ENCODE measurements at places on chromosomes 4 and X. TPM values are rescaled to one million over a fixed set of nuclear protein-coding genes. Genes with fewer than 3 reads are reported as not detected.
A peak's percentile ranks its signal among the peaks of the same experiment; 100 is the strongest.

DNA sequence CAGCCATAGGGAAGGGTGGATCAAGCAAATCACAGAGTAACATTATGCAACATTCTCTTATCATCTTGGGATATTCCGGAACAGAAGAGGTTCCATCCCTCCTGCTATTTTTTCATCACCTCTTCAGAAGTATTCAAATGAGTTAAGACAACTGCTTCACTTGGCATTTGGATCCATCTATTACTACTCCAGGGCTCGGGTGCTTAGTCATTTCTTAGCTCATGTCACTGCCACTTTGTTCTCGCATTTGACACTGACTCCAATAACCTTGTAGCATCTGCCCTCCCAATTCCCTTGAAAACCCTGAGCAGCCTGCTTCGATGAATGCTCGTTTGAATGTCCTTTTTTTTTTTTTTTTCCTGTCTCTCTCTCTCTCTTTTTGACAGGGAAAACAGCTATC lies 114.9 kb downstream of the PPARGC1A start:
- H3K4me1 ChIP-seq: no peaks in the 10 kb centered on the region
- DNase-seq: no peak
- H3K4me3 ChIP-seq: no peak overlapping the region
- no peak overlapping the region for H3K27ac ChIP-seq

- DNase-seq: no peak
- H3K27ac ChIP-seq: no peak overlapping the region
- no peaks in the 10 kb centered on the region for H3K36me3 ChIP-seq
- H3K4me3 ChIP-seq: no peak overlapping the region
- no peaks in the 10 kb centered on the region for H3K4me1 ChIP-seq
Measured at GRCh38 chr4:170697045-170697444, 607.3 kb upstream of the AADAT start.

Gene GPR50
- not detected for total RNA-seq

Gene VGLL1
- not detected for total RNA-seq

- no peak overlapping the region for H3K4me3 ChIP-seq
- no peaks in the 10 kb centered on the region for H3K27me3 ChIP-seq
- DNase-seq: no peak
- H3K4me1 ChIP-seq: peaks cover 6% of the 10 kb centered on the region
- H3K36me3 ChIP-seq: no peaks in the 10 kb centered on the region
Measured at GRCh38 chr4:14125375-14126129, 498.0 kb upstream of the BOD1L1 start.

GRCh38 chrX:10620121-10620699 lies at the start of gene MID1:
TSS of gene MID1 (minus strand) at chrX:10620585. CDS start at chrX:10567547, 53,038 bp downstream.
- H3K27me3 ChIP-seq: no peaks in the 10 kb centered on the region
- DNase-seq: peak; percentile 82
- no peaks in the 10 kb centered on the region for H3K4me1 ChIP-seq
- H3K36me3 ChIP-seq: no peaks in the 10 kb centered on the region
- H3K4me3 ChIP-seq: peak within 1 kb of the TSS; percentile 55

GRCh38 chr4:73731968-73732610 lies 8.3 kb upstream of the CXCL8 start:
- no peak for DNase-seq
- no peaks in the 10 kb centered on the region for H3K4me1 ChIP-seq
- no peaks in the 10 kb centered on the region for H3K36me3 ChIP-seq
- no peak overlapping the region for H3K4me3 ChIP-seq
- no peak overlapping the region for H3K27ac ChIP-seq

DNA sequence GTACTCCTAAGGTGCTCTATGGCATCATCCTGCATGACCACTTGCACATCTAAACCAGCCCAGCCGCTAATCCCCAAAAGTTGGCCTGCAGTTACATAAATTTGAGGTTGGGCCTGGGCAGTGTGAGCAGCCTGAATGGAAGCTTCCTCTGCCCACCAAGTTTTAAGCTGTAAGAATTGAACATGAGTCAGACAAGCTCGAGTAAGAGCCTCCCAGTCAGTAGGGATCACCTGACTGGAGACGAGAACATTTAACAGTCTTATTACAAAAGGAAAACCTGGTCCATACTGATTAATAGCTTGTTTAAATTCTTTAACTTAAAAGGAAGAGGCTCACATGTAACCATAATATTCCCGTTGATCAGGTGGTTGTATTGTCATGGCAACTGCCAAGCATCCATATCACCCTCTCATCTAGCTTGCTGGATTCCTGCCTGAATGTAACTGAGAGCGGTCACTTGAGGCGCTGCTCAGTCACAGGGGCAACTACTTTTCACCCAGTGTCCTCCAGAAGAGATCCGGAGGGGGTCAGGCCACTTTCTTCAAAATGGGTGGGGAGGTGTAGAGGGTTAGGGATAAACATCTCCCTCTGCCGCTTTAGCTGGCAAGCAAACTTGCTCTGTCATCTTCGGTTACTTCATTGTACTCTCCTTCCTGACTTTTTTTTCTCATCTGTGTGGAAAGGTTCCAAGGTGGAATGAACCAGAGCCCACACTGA lies 56.6 kb upstream of the WDR1 start:
- H3K27ac ChIP-seq: no peak overlapping the region
- no peaks in the 10 kb centered on the region for H3K36me3 ChIP-seq
- peaks cover 18% of the 10 kb centered on the region for H3K27me3 ChIP-seq
- H3K4me1 ChIP-seq: no peaks in the 10 kb centered on the region
- H3K4me3 ChIP-seq: no peak overlapping the region

GRCh38 chr4:93740890-93741289 lies 87.7 kb upstream of the ATOH1 start:
- no peak overlapping the region for H3K27ac ChIP-seq
- no peaks in the 10 kb centered on the region for H3K4me1 ChIP-seq
- no peak for DNase-seq
- no peaks in the 10 kb centered on the region for H3K27me3 ChIP-seq

- DNase-seq: peak; percentile 79
- no peaks in the 10 kb centered on the region for H3K36me3 ChIP-seq
- H3K27me3 ChIP-seq: no peaks in the 10 kb centered on the region
- no peak overlapping the region for H3K4me3 ChIP-seq
Measured at GRCh38 chr4:40924096-40924792, 174.5 kb downstream of the NSUN7 start.

Gene PRDM8
- total RNA-seq: 0.09 TPM

DNA sequence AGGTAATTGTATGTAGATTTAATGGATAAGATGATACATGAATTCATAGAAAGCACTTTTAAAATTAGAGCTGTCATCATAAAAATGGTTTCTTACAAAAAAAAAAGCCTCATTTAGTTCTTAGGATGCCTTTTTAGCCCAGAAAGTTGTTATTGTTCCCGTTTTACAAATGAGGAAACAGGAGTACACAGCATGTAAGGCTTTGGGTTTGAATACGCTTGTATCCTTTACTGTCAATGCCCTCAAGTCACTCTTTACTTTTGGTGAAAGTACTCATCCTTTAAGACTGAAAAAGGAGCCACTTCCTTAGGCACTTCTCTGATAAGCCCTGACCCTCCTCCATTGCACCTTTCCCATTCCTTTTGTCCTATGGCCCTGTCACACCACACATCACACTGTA lies 4.9 kb downstream of the EREG start:
- no peaks in the 10 kb centered on the region for H3K27me3 ChIP-seq
- DNase-seq: no peak
- H3K4me3 ChIP-seq: no peak overlapping the region
- H3K27ac ChIP-seq: no peak overlapping the region
- H3K4me1 ChIP-seq: no peaks in the 10 kb centered on the region
- no peaks in the 10 kb centered on the region for H3K36me3 ChIP-seq
